ENCODE measurements at places on chromosomes 6 and 20.

GRCh38 chr6:17450832-17451231 is 57.4 kb downstream of the CAP2 start:
- DNase-seq, result no peak

DNA sequence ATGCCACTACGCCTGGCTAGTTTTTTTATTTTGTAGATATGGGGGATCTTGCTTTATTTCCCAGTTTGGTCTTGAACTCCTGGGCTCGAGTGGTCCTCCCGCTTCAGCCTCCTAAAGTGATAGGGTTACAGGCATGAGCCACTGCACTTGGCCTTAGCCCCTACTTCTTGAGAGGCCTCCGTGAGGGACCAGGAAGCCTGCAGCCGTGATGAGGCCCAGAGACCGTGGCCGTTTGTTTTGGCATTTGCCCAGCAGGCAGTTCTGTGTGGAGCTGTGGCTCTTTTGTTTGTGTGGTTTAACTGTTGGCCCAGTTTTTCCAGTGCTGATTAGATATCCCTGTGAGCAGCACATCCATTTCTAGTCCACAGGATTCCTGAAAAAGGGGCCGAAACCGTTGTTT is 39.8 kb downstream of the SRSF3 start:
- no peak for DNase-seq

GRCh38 chr20:48131581-48131980 is 346.3 kb upstream of the SULF2 start:
- no peak for DNase-seq

DNA sequence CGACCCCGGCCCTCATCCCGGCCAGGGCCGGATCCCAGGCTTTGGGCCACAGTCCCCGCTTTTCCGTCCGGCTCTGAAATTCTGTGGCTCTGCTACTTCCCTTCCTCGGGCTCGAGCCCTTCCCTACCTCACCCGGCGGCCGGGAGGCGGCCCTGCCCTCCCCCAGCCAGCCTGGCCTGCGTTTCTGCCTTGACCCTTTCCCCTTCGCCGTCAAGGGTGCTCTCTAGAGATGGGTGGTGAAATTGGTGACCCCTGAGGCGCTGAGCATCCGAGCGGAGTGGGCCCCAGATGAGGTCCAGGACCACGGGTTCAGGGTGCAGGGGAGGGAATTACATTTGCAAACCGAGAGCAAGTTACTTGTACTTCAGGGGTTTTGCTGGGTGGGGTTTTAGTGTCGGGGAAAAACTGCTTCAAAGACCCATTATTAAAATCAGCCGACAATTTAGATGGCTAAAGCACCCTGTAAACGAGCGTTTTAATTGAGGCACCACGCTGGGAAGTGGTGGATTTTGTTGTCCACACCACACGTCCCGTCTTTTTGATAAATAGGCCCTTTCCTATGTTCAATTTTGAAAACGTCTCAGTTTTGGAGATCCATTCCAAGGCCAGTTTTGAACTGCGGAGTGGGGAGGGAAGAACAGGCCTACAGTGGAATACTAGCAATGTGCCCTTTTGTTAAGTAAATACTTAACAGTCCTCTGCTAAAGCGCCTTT is 9.9 kb downstream of the TFAP2A start:
- DNase-seq, result peak; percentile 18

DNA sequence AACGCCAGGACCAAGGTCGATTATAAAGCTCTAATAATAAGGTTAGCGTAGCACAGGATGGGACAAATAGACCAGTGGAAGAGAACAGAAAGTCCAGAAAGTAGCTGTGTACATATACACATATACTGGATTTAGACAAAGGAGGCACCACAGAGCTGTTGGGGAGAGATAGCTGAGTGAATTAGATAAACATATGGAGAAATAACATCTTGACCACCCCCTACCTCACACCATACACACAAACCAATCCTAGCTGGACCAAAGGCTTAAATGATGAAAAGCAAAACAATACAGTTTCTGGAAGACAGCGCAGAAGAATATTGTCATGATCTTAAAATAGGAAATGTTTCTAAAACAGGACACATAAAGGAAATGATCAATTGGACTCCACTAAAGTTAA is 112.9 kb downstream of the PXDC1 start:
- DNase-seq, result no peak
